BE2C (cell line): ENCODE measurements at places on chromosomes 2 and 18.
A peak's percentile ranks its signal among the peaks of the same experiment; 100 is the strongest.

DNA sequence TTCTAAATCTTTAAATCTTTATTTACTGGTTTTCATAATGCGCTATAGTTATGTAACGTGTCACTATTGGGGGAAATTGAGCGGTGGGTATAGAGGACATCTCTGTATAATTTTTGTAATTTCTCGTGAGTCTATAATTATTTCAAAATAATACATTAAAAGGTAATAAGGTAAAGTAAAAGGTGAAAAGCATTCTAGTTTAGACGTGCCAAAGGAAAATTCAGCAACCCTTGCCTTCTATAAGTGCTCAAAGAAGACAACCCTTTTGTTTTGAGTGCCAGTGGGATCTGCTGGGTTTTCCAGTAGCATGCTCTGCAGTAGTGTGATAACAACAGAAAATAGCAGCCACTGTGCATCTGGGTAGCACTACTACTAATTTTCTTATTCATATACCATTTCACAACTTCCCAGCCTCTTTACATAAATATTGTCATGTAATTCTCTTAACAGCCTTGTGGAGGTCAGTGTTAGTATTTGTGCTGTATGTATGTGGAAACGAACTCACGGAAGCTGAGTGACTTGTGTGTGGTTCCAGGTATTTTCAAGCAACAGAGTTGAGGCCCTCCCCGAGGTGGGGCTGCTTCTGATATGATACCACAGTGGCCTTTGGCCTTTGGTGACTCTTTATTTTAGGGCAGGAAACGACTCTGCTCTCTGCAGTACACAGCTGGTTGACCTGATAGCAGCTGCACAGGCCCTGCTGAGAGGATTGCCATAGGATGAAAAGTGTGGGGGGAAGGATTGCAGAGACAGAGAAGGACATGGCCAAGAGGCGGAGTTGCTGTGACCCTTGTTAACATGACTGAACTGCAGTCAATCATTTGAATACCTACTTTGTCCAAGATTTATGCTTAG, 104.5 kb downstream of the TDRD15 start:
- no peak for DNase-seq

DNA sequence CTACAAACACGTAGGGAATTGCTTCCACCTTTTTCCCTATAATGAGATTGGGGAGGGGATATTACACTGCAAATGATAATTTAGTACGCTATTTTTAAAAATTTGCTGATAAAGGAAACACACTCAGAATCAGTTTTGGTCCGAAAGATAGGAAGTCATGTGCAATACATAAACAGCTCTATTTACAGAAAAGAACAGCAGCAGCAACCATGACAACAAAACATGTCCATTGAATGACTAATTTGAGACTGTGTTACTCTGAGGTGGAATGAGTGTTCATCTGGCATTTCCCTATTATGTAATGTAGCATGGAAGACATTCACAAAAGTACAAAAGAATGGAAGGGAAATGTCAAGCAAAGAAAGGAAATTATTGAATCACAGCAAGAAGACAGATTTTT, 337.2 kb downstream of the NBAS start:
- DNase-seq = no peak

DNA sequence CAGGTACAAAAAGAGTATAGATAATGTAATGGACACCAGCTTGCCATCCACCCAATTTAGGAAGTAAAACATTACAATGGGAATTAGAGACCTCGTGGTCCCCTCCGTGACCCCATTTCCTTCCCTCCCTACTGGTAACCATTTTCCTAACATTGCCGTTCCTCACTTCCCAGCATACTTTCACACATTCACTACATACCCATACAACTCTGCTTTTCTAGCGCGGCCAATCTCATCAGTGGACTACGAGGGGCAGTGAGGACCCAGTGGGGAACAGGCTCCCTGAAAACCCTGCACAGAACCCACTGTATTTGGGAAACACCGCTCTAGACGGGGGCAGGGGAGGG, 1.1 kb downstream of the ENOSF1 start:
- no peak for DNase-seq

DNA sequence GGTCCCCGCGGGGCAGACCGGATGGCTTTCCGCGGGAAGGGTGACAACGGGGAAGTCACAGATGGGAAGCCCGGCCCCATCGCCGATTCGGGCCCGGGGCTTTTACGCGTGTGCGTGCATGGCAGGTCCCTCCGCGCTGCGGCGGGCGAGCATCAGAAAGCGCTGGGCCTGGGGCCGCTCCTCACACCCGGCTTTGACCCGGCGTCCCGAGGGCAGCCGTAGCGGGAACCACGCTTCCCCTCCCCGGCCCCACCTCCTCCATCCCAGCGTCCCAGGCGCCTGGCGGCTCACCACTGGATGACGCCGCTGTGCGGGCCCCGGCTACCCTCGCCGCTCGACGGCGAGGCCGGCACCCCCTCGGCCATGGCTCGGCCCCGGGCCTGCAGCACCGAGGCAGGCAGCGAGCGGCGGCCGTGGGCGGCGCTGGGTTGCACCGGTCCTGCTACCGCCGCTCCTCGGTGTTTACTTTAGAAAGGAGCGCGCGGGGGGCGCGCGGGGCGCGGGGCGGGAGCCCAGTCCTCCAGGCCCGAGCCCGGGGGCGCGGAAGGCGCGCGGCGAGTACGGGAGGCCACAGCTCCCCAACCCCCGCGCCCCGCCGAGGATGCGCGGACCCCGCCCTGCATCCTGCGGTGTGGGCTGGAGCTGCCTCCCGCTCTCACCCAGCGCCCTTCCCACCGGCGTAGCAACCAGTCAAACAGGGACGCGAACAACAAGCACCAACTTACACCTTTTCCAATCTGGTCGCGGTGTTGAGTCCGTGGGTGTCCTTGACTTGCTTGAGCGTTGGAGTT, 806 bp downstream of the RFX8 start:
- peak; percentile 32 for DNase-seq

DNA sequence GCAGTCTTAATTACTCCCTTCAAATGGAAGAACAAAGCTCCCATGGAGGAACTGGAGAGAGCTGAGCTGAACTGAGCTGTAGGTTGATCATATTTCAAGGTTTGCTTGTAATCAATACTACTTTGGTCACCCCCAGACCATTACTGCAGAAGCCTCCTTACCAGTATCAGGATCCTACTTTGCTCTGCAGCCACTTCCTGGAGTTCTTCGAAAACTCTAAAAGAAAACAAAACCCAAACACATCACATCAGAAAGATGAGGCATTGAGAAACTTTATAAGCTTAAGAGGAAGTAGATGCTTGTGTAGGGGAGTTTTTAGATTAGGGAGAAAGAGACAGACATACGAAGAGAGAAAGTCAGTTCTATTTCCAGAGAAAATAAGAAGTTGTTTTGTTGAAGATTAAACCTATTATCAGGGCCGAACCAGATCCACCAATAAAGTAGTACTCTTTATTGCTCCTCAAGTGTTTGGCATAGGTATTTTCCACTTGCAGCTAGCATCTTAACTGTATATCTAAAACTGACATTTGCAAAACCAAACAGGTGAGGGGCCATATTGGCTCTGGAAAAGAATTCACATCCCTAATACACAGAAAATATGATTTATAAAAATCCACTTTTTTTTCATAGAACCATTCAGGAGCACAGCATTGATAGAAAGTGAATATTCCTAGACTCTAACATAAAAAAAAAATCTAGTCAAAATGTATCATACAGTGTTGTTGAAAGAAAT, 166.9 kb upstream of the KLF7 start:
- DNase-seq = no peak

DNA sequence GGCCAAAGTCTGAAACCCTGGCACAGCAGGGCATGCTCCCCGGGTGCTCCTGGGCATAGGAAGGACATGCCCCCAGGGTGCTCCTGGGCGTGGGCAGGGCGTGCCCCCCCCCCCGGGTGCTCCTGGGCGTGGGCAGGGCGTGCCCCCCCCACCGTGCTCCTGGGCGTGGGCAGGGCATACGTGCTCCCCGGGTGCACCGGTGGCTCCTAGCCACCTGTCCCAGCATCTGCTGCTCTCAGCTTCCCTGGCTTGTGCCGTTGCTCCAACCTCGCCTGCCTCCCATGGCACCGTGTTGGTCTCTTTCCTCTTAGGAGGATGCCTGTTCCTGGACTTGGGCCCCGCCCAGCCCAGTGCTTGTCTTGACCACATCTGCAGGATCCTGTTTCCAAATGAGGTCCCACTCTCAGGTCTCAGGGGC, 95.6 kb upstream of the CTDP1 start:
- no peak for DNase-seq

- no peak for DNase-seq
Observed at GRCh38 chr2:207290833-207291624, 125.3 kb upstream of the KLF7 start.

GRCh38 chr2:112880091-112880531, 30.9 kb upstream of the IL37 start:
- DNase-seq = no peak

DNA sequence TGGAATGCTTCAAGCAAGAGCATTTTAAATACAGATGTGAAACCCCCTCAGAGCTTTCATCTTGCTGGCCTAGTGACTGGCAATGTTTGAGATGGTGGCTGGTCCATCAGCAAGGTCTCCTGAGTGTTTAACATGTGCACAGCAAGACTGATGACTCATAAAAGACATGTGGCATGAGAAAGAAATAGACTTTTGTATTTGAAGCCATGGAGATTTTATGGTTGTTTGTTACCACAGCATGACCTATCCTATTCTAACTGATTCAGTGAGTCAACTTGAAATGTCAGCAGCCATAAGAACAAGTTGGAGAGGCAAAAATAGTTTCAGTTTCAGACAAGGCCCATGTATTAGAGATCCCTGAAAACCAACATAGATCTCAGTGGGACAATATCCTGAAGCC, 154.7 kb upstream of the LYPD1 start:
- DNase-seq = no peak

DNA sequence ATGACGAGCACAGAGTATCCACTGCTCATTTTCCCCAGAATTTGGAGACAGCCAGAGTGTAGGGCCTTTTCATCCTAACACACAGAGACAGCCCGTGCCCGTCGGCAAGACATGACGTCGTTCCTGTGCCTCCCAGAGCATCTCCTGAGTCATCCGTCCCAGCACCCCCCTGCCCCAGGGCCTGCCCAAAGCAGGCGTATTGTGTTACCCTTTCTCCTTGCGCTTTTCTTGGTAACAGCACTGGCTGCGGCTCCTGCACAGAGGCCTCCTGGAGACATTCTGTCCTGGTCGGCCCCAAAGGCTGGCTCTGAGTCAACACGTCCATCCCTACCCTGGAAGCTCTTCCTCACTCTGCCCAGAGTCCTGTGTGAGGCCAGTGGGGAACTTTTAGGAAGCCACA, 217.1 kb downstream of the KLHL29 start:
- DNase-seq = no peak

DNA sequence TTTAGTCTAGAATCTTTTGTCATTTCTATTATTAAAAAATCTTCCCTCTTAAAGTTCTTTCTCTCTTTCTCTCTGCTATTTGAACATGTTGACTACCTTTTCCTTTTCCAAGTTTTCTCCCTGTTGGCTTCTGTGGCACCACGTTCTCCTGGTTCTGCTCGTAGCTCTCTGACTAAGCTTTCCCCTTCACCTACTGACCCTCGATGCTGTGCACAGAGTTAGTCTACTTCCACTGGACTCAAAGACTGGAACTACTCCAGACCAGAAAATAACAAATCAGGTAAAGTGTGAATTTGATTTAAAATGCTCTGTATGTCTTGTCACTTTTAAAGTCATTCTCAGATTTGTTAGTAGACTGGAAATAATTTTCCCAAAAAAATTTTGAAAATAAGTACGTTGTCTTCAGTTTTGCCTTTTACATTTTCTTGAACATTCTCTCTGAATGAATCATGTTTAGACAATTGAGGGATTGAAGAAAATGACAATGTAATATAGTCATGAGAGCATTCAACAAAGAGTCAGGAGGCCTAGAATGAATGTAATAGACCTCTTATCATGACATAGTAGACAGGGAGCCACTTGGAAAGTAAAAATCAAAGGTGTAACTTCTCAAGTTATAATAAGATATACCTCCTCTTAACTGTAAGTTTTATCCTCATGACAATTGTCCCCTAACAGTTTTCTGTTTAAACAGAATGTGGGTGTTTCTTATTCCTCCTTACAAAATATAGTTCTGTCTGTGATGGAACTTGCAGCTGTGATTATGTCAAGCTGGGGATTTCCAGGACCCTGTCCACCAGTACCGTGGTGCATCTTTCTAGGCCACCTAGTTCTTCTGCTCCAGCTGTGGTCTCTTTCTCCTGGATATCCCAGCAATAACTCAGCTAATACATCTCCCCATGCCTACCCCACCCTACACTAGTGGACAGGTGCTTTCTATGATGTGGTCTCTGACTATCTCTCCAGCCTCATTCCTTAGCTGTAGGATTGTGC, 25.5 kb downstream of the ITPRID2 start:
- DNase-seq = no peak

GRCh38 chr2:10260130-10260529, 42.6 kb upstream of the HPCAL1 start:
- no peak for DNase-seq

DNA sequence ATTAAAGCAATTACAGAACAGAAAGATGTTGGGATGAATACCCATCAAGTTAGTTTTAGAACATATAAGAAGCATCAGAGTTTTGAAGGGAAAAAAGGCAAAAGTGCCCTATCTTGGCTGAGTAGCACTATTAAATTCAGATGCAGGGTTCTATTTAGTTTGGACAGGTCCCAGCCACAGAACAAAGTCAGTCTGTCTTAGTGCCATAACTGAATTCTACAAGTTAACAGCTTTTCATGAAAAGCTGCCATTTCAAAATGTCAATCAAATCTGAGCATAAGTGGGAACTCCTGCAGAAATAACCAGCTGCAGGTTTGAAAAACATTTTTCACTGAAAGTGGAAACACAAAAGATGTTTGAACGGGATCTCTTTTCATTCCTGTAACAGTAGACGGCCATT, 160.4 kb downstream of the SRBD1 start:
- no peak for DNase-seq

DNA sequence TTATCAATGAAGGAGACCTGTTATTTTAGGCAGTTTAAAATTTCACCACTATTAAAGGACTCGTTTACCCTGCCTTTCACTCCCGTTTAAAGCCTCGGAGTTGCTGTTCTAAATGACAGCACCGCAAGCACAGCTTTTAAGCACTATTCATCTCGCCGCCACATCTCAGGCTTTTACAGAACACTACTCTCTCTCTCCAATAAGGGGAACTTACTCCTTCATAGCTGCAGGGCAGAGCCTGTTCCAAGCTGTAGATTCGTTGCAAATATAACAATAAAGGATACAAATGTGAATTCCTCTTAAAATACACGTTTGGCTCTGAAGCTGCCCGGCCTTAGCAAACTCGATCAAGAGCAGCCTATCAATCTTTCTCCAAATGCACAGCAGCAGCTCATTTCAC, 271.8 kb downstream of the ZNF521 start:
- DNase-seq = no peak
